ENCODE measurements at places on chromosomes 2 and 18.

GRCh38 chr2:176652300-176653182 is 383.3 kb downstream of the MTX2 start:
- DNase-seq = no peak

- no peak for DNase-seq
Measured at GRCh38 chr18:37572736-37573135, 7.1 kb upstream of the CELF4 start.

GRCh38 chr2:9675415-9676351 is 44.9 kb upstream of the YWHAQ start:
- DNase-seq = no peak

DNA sequence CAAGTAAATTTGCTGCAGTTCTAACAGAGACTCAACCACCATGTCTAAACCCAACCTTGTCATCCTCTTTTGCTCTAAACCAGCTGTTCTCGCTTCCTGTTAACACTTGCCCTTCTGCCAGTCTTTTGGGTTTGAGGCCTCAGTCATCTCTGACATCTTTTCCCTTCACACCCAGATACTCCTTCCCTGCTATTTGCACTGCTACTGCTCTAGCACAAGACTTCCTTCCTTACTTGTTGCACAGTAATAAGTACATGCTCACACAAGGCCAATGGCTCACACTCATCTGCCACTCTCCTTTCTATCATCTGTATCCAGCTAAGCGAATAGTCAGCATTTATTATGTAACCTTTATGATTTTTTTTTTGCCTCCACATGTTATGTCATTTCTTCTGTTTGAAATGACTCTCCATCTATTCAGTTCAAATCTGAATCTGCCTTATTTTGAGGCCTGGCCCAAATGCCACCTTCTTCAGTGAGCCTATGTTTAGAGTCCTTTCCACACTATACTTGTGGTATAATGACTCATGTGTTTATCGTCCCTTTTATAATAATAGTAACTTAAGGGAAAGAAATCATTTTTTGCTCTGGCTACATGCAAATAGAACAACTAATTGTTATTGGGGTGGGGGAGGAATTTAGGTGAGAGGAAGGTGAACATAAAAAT is 22.5 kb upstream of the CDKL4 start:
- DNase-seq = no peak

GRCh38 chr18:12880541-12880910 is 3.5 kb downstream of the PTPN2 start:
- no peak for DNase-seq

GRCh38 chr2:124533226-124533954 is 508.3 kb downstream of the CNTNAP5 start:
- no peak for DNase-seq

GRCh38 chr2:13227578-13227977 is 510.8 kb downstream of the TRIB2 start:
- DNase-seq = no peak

- DNase-seq = no peak
Measured at GRCh38 chr2:201579536-201579935, 63.8 kb downstream of the TMEM237 start.

GRCh38 chr2:99694331-99694730 is 204.5 kb upstream of the REV1 start:
- no peak for DNase-seq

DNA sequence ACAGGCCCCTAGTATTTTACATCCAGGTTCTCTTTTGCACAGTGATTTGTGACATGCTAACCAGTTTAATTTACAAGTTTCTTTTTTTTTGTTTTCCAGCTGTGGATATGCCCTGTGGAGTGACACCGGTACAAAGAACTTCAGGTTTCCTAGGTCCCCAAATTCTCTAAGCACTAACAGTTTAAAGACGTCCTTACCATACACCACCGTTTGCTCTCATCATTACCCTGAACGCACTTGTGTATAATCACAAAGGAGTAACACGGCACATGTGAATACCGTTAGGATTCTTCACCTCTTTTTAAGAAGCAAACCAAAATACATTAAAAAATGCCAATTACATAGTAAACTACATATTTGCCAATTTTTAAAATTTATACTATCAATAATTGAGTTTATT is 853 bp downstream of the LANCL1 start:
- DNase-seq = no peak

DNA sequence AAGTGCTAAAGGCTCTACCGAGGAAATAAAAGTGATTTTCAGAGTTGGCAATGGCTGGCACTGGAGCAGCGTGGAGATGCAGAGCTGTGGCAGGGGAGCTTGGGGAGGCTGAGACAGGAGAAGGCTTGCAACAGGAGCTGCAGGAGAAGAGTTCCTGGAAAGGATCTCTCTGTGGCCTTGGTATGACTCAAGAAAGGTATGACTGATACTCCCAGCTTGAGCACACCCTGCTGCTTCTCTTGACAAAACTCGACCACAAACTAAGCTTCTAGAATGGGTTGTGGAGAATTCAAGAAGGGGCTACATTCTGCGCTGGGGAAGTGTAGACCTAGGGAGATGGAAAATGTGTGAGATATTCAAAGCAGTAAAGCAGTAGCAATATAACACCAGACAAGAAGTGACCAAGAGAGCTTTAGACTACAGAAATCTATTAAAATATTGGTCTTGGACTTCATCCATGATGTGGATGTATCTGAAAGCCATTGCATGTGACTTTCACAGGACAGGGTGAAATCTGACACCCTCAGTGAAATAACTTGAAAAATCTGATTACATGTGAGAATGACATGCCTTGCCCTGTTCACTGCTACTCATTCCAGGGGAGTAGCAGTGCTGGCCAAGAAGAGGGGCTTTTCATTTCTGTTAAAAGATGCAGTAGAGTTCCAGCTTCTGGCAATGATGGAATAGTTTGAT is 41.5 kb downstream of the SUCLG1 start:
- no peak for DNase-seq

DNA sequence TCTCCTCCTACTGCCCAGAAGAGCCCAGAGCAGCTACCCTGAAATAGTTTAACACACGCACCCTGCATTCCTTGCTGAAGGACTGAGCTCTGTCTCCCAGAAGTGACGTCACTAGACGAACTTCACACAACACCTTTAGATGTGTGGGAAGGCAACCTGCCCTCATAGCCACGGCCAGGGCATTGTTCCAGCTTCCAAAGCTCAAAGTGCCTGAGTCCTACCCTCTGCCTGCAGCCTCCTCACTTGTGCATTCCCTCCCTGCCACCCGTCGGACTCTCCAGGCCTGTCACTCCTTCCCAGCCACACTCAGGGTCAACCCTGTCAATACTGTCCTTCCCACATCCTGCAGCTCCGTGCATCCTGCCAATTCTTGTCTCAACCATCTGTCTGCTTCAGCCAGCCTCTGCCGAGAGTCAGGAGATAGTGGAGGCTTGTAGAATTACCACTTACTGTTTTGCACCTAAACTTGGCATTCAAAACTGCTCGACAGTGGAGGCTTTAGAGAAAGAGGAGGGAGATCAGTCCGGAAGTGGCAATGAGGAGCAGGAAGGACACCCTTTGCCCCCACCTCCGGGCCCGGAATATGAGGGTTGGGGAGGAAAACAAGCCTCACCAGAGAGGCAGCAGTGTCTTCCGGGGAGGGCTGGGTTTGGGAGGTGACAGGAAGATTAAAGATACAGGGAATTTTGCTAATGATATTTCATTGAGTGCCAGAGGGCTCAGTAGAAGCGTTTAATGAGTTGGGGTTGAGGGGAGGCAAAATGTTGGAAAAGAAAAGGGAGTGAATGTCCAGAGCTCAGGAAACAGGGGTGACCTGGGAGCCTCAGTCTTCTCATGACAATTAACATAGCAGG is 72.3 kb upstream of the ATG16L1 start:
- no peak for DNase-seq

DNA sequence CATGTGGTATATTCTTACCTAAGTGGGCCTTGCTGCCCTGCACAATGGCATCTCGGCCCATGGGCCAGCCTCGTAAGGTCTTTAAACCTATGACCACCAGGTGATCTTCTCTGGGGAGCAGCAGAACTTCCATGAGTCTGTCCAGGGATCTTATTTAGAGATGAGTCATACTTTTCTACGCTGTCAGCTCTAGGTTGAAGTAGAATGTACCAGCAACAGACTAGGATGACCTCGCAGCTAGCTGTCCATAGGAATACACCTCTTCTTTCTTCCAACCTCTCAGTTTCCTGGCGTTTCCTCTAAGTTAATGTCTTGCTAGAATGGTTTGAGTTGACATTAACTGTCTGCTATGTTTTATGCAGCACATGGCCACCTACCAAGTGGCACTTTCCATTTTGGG is 15.6 kb upstream of the CXCR4 start:
- DNase-seq = no peak

- DNase-seq = no peak
Measured at GRCh38 chr18:34809451-34810072, 99.5 kb downstream of the DTNA start.

- no peak for DNase-seq
Measured at GRCh38 chr18:58526425-58527284, 102.2 kb downstream of the ALPK2 start.

- no peak for DNase-seq
Measured at GRCh38 chr2:24984912-24985311, 13.2 kb upstream of the DNAJC27 start.

- no peak for DNase-seq
Measured at GRCh38 chr18:50053111-50053510, 141.8 kb downstream of the MYO5B start.

GRCh38 chr2:104656571-104657163 is 197.2 kb upstream of the POU3F3 start:
- DNase-seq = no peak

DNA sequence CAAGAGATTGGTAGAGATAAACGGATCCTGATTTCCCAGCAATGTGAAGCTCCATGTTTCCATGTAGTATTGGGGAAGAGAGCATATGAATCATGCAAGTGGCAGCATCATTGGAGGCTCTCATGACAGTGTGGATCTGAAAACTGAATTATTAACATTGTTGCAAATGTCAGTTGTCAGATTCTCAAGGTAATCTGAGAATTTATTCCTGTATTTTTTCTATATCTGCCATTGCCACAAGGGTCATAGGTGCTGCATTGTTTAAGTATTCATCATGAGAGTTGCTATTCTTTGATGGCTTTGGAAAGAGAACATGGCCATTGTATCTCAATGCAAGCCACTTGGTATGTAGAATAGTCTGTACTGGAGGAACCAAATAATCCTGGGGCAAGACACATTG is 1217.0 kb upstream of the ZEB2 start:
- no peak for DNase-seq
